Tongue (tissue), 3 donors: ENCODE measurements at places on chromosomes 5 and 9.

GRCh38 chr5:120600639-120601038 is 136.5 kb downstream of the PRR16 start:
- no peak for DNase-seq

- DNase-seq = no peak
Measured at GRCh38 chr9:73215249-73215648, 63.6 kb downstream of the ANXA1 start.

DNA sequence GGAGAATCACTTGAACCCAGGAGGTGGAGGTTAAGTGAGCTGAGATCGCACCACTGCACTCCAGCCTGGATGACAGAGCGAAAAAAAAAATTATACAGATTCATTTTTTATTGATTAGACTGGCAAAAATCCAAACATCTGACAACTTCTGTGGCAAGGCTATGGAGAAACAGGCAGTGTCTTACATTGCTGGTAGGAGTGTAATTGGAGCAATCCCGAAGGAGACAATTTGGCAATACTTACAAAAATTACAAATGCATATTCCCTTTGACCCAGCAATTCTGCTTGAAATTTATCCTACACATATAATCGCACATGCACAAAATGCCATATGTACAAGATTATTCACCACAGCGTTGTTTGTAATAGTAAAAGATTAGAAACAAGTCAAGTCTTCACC is 86.8 kb downstream of the MAPKAP1 start:
- no peak for DNase-seq

- peak; percentile 24 for DNase-seq
Measured at GRCh38 chr9:16679327-16679821, 191.1 kb downstream of the BNC2 start.

GRCh38 chr5:97531549-97531948 is 348.5 kb upstream of the RIOK2 start:
- no peak for DNase-seq

DNA sequence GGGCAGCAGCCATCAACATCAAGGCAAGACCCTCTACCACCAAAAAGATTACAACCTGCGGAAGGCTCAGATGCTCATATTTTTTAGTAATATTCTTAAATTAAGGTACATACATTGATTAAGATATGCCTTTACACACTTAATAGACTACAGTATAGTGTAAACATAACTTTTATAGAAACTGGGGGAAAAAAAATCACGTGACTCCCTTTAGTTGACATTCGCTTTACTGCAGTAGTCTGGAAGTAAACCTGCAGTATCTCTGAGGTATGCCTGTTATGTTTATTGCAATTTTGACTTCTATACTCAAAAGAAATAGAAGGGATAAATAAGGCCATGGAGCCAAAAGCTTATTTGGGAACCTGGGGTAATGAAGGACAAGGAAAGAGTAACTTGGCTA is 15.1 kb upstream of the GCNT4 start:
- DNase-seq = no peak

GRCh38 chr5:177361418-177362291 is 3.9 kb downstream of the RGS14 start:
- no peak for DNase-seq

DNA sequence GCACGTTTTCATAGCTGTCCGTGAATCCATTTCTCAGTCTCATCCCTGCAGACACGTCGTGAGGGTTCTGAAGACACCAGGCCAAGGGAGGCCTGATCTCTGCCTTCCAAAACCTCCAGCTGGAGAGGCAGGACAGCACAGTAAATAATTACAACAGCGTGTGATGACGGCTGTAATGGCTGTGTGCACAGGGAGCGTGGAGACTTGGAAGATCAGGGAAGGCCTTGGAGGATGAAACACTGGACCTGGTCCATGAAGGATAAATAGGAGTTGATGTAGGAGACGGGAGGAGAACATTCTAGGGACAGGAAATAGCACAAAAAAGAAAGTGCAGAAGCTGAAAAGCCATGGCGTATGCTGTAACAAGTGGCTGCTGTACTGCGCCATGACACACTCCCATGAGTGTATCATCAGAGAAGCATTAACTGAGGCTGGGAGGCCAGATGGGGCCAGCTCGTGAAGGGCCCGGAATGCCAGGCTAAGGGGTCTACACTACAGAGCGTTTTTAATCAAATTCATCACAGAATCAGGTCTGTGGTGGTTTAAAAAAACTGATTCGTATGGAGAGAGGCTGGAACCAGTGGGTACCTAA is 97.2 kb downstream of the CRB2 start:
- no peak for DNase-seq

GRCh38 chr5:14513266-14513665 is 68.3 kb upstream of the OTULINL start:
- DNase-seq = no peak

- no peak for DNase-seq
Measured at GRCh38 chr5:61298580-61298979, 33.5 kb upstream of the ZSWIM6 start.
